DMS153 (cell line): ENCODE measurements at places on chromosomes 5 and 9.

DNA sequence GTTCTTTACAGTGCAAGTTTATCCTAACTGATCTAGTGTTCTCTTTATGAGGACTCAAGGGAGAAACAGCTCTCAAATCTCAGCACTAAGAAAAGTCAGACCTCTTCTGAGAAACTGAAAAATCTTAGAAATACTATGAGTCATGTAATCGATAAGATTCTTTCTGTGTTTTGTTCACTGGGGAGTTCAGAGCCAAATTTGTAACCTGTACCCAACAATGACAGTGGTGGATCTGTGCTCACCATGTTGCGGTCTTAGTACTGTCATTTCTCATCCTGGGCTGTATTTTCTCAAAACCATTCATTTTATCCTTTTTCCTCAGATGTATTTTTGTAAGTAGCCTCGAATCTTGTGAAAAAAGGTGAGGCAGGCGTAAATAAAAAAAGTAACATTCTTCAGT lies 146.4 kb downstream of the ACER2 start:
- no peak for DNase-seq

GRCh38 chr5:65305913-65306312 lies 175.8 kb downstream of the ADAMTS6 start:
- no peak for DNase-seq

GRCh38 chr9:131492070-131492469 lies 10.6 kb upstream of the POMT1 start:
- no peak for DNase-seq

DNA sequence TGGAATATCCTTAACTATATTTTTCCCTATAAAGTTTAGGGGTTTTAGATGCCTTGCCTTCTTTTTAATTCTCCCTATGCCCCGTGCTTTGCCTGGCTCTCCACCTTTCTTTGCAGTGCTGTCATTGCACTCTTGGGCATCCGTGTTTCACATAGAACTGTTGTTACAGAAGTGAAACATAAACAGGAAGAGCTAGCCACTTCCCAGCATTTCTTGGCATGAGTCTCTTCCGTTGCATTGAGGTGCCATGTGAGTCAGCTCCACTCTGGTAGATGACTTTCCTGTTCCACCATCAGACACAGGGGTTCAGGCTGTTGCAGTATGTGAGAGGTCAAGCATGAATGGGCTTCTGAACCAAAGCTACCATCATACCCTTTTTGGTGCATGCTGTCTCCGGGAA lies 73.4 kb downstream of the ANGPTL2 start:
- DNase-seq = peak; percentile 40

DNA sequence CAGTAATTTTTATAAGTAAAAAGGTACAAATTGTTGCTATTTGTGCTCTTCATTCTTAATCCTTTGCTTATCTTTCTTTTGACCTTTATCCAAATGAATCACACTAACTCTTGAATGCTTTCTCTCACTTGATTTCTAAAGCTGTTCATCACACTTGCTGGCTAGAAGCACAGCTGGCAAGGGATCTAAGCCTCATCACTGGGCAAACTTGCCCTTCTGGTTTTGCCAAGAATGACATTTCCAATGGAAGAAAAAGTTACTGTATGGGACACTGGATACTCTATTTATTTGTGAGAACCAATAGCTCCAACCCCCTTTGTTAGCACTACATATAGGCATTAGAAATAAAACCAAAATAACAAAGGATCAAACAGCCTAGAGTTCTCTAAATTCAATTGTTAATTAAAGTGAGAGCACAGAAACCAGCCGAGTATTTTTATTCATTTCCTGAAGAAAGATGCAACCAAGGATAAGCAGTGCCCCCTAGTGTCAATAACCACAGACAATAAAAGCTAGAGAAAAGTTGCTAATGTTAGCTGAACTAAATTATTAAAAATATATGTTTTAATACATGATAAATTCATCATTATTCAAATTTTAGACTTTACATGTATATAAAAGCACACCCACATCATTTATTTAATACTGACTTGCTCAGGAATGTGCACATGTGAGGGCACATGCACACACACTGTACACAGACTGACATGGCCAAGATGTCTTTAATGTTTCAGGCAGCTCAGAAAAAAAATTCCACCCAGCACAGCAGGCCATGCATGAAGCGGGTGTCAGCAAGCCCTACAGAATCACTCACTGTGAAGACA lies 59.8 kb upstream of the POU5F2 start:
- no peak for DNase-seq

DNA sequence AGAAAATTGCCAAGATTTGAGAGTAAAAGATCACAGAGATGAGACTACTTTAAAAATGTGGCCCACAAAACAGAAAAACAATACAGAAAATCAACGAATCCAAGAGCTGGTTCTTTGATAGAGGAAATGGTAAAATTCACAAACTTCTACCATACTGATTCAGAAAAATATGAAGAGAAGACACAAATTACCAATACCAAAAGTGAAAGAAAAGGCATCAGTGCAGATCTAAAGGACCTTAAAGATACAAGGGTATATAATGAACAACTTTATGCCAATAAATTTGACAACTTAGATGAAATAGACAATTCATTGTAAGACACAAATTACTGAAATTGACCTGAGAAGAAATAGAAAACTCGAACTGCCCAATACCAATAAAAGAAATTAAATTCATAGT lies 24.4 kb upstream of the SLC1A1 start:
- DNase-seq = no peak

- DNase-seq = no peak
These were observed 48.1 kb downstream of the PAX5 start for GRCh38 chr9:36985769-36986467.

DNA sequence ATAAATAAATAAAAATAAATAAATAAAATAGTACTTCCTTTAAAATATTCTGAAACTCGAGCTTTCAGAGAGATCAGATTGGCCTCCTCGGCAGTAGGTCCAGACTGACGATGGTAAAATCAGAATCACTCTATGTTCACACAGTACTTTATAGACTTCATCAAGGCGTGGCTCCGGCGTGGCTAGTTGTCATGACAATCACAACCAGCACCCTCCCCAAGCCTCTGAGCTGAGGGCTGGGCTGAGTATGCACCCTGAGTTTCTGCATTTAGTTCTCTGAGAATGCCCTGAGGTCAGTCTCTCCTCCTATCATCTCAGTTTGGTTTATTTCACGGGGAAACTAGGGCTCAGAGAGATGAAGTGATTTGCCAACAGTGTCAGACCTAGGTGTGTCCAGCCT lies 43.3 kb upstream of the BARHL1 start:
- no peak for DNase-seq

DNA sequence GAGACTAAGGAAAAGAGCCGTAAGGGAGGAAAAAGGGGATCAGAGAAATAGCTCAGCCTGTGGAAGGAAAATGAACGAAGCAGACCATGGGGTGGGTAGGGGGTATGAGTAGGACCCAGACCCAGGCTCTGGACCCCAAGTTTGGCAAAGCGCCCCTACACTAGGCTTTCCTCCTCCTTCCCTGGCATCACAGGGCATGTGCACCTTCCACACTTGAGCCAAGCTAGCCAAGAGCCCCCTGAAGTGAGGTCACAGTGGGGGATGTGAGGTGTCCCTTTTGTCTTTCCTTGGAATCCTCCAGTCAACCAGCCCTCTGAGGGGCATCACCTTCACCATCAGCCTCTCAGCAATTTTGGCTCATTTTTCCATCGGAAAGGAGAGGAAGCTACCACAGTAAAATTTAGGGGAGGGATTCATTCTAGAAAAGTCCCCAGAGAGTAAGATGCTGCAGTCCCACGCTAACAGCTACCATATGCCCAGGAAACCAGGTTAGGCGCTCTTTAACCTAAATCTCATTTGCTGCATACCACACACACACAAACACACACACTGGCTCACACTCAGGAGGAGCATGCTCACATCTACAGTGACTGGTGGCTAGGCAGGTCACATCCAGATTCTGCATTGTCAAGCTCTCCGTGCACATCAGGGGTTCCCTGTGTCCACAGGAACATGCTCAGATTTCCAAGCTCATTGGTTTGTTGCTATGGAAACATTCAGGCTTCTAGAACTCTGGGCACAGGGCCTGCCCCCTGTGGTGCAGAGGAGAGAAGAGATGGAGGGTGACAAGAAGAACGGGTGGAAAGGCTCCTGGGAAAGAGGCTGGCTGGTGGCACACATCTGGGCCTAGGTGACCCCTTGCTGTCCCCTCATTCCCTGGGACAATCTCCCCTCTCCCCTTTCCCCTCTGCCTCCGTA lies 9.9 kb downstream of the REEP2 start:
- DNase-seq = peak; percentile 46

DNA sequence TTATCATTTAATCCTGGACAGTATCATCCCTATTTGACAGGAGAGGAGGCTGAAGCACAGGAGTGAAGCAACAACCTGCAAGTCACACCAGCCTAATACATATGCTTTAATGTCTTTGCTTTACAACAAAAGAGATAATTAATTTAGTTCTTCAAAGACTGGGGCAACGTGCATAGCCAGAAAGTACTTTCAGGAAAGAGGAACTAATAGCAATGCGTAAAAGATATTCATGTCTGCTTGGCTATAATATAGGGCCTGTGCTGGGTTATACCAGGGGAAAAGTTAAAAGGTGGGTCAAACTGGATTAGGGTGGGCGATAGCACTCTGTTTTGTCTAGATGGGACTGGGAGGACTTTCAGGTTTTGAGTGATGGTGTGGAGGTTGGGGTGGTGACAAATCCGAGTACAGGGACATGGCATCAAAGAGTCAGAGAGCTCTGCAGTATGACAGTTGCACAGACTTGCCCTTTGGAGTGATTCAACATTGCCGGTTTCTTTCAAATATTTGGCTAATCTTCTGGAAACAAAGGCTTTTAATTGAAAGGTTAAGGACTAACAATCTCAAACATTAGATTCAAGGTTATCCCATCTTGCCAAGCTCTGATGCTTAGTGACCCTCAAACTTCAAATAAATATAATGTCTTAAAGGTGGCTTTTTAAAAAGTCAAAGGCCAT lies 11.9 kb downstream of the DAB2 start:
- DNase-seq = no peak

DNA sequence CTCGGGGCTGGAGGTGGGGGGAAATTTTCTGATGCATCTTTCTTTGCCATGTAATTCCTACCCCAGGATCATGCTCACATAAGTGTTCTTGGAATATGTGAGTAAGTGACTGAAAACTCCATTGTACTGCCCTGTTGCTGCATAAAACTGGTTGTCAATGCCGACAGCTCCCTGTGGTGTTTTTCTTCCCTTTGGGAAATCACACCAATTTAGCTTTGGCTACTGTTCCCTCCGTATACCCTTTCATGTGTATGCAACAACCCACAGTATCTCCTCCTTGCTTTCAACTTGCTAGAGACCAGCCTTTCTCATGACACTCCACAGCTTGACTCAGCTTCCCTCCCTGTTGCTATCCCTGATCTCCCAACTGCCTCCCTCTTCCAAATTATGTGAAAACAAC lies 240.6 kb downstream of the TRIM32 start:
- DNase-seq = no peak
